NCI-H460 (cell line): ENCODE measurements at places on chromosomes 2 and 18. TPM values are rescaled to one million over a fixed set of nuclear protein-coding genes. Genes with fewer than 3 reads are reported as not detected.

GRCh38 chr2:115389024-115389423, 946.6 kb downstream of the DPP10 start:
- DNase-seq = no peak

DNA sequence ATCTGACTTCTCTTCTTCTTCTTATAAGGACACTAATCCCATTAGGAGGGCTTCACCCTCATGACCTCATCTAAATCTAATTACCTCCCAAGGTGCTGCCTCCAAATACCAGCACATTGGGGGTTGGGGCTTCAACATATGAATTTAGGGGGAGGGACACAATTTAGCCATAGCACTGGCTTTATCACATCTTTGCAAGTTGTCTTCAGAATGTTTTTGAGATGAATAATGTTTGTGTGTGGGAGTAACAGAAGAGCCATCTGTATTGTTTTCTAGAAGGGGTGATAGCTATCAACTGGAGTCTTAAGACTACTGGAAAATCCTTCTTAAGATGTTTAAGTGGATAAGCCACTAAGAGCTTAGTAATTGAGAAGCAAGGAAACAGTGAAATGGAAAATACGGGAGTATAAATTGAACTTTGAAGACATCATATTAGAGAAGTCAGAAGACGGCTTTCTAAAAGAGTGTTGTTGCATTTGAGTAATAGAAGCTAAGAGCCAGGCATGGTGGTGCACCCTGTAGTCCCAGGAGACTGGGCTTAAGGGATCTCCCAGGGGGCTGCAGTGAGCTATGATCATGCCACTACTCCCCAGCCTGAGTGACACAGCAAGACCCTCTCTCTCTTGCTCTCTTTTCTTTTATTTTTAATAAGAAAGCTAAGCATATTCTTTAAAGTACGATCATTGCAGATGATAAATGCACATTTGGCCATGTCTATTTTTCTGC, 32.6 kb upstream of the B3GNT2 start:
- no peak for DNase-seq

The CCDC178 gene
- 0.42 TPM in 1 of 2 replicates, not detected in the other for total RNA-seq

The MYCN gene
- total RNA-seq = 0.12 TPM in 1 of 2 replicates, not detected in the other

DNA sequence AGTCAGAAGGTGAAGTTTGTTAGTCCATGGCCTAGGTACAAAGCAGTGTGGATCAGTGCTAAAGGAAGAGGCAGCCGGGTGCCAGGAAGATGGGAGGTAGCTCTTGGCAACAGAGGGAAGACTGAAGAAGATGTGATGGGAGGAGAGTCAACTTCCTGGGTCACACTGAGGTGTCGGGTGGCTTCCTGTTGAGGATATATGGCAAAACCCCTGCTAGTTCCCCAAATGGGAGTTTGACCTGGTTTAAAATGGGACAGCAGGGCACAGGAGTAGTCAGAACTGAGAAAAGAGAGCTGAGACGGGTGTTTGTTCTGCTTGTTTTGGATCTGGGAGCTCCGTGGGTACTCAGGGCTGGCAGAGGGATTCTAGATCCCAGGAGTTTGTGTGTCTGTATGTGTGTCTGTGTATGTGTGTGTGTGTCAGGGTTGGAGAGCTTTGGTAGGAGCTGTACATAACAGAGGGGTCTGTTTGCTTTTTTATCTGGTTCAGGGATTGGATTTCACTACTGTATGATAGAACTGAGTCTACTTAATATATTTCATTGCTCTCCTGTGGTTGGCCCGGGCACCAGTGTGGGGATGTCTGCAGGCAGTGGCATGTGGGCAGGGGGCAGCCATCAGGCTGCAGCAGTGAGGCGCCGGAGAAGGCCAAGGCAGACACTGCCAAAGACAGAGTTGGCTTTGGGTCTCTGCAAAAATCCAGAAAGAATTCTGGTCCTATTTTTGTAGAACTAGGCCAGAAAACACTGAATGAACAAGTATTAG, 17.1 kb downstream of the MXD1 start:
- DNase-seq = no peak

- DNase-seq = no peak
These were observed 43.2 kb upstream of the YWHAQ start for GRCh38 chr2:9673914-9674481.

DNA sequence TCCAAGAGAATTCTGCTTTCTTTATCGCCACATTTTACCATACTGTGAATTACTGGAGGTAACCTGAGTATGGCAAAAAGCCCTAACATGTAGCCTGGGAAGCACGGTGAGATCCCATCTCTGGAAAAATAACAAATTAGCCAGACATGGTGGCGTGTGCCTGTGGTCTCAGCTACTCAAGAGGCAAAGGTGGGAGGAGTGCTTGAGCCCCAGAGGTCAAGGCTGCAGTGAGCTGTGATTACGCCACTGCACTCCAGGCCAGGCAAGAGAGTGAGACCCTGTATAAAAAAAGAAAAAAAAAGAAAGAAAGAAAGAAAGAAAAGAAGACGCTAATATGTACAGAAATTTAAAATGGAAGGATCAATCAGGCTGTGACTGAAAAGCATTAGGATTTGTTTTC, 57.7 kb upstream of the SESTD1 start:
- no peak for DNase-seq

GRCh38 chr18:12305930-12306629, 2.0 kb upstream of the TUBB6 start:
- DNase-seq = no peak

DNA sequence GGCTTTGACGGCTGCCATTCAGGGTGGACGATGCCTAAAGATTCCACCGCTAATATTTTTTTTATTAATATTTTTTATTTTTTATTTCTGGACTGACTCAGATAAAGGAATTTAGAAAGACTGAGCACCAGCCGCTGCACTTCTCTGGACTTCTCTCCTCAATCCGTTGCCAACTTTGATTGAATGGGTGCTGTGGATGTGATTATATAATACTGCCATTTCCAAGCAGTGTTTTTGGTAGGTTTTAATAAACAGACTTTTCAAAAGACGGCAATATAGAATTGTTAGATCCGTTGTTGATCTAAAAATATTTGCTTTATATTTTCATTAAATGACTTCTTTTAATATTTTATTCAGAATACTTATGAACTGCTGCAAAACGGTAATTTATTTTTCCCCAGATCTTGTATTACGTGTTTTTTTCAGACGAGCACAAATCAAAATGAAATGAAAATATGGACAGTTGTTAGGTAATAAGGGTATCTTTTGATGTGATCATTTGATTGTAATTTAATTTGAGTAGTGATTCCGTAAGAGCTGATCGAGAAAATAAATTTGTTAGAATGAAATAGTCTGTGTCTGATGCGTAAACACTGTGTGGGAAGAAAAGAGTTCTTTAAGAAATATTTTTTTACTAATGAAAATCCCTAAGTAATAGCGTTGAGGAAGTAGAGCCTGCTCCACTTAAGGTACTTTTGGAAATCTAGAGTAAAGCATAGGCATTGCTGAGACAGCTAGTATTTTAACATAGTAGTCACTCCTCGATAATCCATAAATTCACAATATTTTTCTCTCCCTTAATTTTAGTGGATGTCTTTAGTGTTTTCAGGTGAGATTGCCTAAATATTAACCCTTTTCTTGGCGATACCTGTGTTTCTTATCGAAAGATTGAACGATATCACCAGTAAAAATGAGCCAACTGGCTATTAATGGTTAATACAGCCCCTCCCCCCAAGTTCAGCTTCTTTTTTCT, 4.4 kb downstream of the POU3F3 start:
- DNase-seq = no peak

- DNase-seq = no peak
These were observed 18.7 kb downstream of the C2orf92 start for GRCh38 chr2:97688062-97688827.

DNA sequence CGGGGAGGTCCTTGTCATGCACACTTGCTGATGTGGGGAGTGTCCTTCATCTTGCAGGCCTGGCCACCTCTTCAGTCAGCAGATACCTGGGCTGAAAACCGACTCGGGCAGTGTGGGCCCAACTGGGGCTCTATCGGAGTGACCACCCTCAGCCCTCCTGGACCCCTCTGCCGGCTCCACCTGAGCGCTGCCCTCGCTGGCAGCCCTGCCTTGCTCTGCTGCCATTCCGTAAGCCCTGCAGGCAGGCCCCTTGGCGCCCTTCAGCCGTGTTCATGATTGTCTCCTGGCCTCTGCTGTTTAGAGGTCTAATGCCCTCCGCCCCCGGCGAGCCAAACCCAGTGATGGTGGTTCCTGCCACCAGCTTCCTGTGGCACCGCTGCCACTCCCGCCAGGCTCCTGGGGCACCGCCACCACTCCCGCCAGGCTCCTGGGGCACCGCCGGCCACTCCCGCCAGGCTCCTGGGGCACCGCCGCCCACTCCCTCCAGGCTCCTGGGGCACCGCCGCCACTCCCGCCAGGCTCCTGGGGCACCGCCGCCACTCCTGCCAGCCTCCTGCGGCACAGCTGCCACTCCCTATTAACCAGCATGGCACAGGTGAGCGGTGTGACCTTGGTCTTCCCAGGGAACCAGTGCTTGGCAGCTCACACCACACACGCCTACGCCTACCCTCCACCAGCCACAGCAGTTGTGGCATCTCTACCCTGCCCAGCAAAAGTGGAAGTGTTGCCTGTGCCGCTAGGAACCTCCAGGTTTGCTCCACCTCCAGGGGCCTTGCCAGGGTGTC, 15.9 kb downstream of the CAPN10 start:
- DNase-seq = no peak

DNA sequence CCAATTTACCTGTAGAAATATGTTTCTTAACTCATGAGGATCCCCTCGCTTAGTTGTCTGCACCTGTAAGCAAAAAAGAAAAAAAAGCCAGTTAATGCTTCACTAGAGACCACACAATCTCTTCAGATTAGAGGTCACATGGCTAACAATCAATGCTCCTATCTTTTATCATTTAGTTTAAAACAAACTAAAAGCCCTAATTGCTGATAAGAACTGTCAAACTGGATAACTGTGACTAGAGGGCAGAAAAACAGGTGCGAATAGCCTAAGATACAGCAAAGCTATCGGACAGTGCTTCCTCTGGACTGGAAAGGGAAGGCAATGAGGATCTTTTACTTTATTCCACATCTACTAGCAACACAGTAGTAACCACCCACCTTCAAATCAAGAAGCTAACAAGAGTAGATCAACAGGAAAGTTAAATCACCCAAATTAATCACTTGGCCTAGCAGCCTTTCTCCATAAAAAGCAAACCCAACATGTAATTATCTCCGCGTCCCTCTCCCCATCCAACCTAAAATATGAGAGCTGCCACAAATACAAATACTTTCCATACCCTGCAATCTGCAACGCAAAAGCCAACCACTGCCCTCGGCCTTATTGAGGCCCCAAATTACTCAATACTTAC, 734 bp downstream of the SLC25A12 start:
- no peak for DNase-seq

The CAD gene
- total RNA-seq = 34.1 and 38.5 TPM in 2 replicates

DNA sequence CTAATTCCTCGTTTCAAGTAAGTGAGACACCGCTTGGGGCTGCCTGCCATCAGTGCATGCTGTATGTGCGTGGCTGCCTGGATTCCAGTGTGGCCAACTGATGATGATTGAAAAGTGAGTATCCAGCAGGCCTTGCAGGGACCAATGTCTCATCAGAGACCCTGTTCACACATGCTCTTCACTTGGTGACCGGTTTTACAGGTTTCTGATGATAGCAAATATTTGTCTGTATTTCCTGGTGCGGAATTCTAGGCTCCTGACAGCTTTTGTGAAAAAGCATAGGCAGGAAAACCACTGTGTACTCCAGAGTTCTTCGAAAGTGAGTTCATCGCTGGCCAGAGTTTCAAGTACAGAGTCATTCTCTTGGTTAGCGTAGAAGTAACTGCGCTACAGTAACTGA, 13.8 kb upstream of the YWHAQ start:
- no peak for DNase-seq

The LIMS3 gene
- total RNA-seq = 1.8 and 4.6 TPM in 2 replicates

The NDC80 gene
- total RNA-seq = 32.3 and 36.9 TPM in 2 replicates

DNA sequence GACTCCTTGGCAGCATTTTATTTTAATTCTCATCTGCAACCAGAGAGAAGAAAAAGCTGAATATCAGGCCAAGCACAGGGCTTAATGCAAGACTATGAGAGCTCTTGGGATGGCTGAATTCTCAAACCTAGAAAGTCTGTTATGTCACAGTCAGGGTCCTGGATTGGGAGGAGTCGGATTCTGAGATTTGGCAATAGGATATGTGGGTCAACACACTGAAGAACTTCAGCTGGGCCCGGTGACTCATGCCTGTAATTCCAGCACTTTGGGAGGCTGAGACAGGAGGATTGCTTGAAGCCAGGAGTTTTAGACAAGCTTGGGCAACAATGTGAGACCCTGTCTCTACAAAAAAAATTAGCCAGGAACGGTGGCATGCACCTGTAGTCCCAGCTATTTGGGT, 102.4 kb downstream of the COL3A1 start:
- no peak for DNase-seq

DNA sequence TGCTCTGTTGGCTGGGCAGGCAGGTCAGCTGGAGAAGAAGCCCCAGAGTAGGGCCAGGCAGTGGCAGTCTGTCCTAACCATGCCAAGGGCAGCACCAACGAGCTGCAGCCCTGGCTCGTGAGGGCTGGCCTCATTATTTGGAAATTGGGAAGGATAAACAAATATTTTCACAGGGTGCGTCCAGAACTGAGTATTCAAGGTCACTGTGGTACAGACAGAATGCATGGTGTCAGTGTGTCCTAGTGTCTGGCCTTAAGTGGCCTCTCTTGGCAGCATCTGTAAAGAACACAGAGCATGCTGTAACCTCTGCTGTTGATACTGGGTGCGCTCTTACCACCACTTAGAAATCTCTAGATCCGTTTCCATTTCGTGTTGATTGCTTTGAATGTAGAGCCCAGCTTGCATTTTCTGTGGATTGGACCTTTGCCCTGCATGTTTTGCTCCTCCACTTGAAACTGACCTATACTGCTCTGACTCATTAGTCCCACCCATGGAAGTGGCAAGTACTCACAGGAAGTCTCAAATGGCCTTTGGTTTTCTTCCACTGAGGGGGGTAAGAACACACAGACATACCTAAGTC, 88.2 kb downstream of the GREB1L start:
- DNase-seq = peak; percentile 32

The SERPINB5 gene
- 61.1 and 64.9 TPM in 2 replicates for total RNA-seq

DNA sequence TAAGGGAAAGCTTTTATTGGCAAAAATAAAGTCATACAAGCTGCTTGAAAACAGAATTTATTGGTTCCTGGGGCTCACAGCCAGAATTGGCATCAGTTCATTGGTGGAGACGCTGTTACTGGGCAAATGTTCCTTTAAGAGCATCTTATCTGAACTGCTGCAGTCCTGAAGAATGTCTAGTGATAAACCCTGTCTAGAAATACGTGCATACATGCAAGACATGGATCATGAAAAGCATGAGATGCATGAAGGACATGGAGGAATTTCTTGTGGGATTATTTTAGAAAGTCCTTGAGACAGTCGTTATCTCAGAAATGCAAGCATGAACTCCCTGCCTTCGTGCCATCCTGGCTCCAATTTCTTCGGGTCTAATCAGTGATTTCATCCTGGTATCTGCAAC, 32.5 kb upstream of the FHOD3 start:
- DNase-seq = no peak

- no peak for DNase-seq
These were observed 10.3 kb downstream of the POLI start for GRCh38 chr18:54279477-54280219.

GRCh38 chr2:54740333-54740732, 16.9 kb downstream of the EML6 start:
- no peak for DNase-seq

DNA sequence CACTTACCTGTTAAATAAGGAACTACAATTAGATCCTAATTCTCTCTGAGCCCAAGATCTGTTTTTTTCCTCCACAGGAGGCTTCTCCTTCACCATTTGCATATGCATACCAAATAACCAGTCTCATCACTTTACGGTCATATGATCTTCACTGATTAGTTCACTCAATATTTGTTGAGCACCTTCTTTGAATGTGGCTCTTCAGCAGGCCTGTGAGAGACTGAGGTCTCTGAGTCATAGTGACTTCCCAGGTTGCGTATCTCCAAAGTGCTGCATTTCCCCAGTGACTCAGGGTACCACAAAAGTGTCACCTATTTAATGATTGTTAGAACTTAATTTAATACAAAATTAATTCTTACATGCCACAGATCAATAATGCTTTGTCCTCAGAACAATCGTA, 108.8 kb upstream of the TRIB2 start:
- DNase-seq = no peak
